ENCODE measurements at places on chromosomes 12 and 14.

GRCh38 chr12:69866698-69867097 lies 41.7 kb downstream of the MYRFL start:
- DNase-seq = no peak

GRCh38 chr14:82861313-82861712 lies 1327.7 kb upstream of the SEL1L start:
- DNase-seq = no peak

GRCh38 chr14:68395604-68396003 lies 397.3 kb downstream of the ZFP36L1 start:
- DNase-seq = no peak

DNA sequence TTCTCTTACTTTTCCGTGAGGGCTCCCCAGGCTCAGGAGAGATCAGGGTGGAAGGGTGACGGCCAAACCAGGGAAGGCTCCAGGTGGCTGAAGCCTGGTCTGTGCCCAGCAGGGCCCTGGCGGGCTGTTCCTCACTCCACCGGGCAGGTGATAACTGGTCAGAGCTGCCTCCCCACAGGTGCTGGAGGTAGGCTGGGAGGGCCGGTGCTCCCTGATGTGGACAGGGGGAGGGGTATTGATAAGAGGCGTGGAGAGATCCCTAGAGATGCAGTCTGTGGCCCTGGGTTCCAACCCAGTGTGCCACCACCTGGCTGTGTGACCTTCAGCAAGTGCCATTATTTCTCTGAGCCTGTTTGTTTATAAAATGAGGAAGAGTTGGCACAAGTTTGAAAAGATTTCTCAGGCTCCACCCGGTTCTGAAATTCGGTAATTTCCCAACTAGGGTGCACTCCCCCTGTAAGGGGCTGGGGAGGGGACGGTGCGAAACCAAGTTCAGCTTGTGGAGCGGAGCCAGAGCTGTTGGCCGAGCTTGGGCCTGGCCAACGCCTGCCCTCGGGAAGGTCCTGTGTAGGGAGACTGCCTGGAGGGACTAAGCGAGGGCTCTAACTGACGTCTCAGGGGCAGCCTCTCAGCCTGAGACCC lies 1.0 kb upstream of the NR4A1 start:
- DNase-seq = no peak

DNA sequence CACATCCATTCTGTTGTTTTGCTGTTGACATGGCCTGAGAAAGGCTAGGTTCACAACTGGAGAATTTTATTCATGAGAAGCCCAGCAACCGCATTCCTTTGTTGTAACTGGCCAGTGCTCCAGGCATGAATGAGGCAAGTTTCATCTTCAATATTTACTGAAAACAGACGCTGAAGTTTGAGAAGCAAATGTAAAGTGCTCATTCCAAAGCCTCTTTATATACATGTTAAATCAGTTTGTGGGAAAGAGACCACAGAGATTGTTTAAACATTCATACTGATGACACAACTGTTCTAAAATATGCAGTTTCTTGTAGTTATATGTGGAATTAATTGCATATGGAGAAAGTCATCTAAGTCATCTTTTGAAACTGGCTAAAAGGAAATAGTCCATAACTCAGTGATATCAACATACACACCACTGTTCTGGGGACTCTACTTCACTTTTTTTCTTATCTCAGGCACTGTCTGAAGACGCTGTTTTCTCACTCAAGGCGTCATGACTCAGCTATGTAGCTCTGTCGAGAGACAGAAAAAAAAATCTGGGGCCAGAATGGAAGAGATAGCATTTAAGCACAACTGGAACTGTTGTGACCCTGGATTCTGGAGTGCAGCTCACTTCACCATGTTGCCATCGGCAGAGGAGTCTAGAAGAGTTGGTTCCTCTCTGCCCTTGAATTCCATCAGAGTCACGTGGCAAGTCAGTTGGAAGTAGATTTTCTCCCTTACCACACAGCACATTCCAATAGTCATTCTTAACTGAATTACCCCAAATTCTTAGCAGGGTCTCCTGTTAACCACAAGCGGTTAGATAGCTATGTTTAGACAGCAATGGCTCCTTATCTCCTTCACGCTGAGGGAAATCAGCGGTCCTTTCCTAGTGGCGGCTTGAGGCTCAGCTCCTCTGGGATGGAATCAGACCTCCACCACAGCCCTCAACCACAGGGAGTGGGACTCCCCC lies 258.4 kb upstream of the HMGA2 start:
- DNase-seq = no peak

DNA sequence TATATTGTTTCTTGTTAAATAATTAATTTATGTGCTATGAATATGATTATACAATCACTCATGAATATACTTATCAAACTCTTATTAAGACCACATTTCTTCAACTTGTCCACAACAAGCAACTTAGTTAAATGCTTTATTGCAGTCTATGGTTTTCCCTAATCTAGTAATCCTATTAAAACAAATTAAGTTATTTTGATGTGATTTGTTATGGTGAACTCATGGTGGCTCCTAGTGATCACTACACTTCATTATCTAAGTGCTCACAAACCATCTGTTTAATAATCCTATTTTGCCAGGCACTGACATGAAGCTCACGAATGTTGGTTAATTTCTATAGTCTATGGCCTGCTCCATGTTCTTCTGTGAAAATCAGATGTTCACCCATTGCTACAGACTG lies 42.9 kb downstream of the INSM2 start:
- DNase-seq = no peak

GRCh38 chr14:69489495-69489894 lies 5.0 kb downstream of the PLEKHD1 start:
- DNase-seq = no peak

DNA sequence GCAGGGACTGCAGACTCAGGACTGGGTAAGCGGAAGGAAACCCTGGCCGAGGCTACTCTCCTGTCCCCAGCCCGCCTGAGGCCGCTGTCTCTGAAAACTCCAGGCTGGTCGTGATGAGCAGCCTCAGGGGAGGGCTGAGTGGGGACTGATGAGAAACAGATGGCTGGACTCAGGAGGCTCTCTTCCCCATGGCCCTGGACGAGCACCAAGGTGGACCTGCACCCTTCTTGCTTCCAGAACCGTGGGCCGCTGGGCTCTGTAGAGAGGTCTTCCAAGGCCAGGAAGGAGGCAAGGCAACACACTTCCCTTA lies 1.1 kb downstream of the TEX22 start:
- no peak for DNase-seq

GRCh38 chr14:70601162-70601561 lies 707 bp upstream of the MED6 start:
- DNase-seq = no peak

- no peak for DNase-seq
Observed at GRCh38 chr12:127785540-127785939, 481.4 kb upstream of the TMEM132C start.

- no peak for DNase-seq
Observed at GRCh38 chr14:43438056-43438455, 1069.0 kb downstream of the FSCB start.

DNA sequence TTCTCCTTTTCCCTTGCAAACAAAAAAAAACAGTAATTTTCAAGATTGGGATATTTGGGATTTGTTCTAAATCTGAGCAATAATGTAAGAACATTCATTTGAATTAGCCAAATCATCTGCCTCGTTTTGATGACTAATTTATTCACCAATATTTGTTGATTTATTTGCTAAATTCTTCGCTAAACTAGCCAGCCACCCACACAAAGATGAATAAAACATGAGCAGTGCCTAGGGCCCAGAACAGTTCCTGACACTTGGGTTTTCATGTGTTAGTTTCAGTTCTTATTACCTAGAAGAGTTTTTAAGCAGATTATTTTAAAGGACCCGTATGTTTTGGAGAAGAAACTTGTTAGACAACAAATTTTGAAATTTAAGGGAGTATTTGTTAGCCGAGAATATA lies 1.4 kb downstream of the ETNK1 start:
- DNase-seq = peak; percentile 16

GRCh38 chr14:64506721-64507120 lies 2.2 kb downstream of the ZBTB1 start:
- no peak for DNase-seq

- no peak for DNase-seq
Observed at GRCh38 chr12:49028666-49029275, 10.2 kb upstream of the PRKAG1 start.

DNA sequence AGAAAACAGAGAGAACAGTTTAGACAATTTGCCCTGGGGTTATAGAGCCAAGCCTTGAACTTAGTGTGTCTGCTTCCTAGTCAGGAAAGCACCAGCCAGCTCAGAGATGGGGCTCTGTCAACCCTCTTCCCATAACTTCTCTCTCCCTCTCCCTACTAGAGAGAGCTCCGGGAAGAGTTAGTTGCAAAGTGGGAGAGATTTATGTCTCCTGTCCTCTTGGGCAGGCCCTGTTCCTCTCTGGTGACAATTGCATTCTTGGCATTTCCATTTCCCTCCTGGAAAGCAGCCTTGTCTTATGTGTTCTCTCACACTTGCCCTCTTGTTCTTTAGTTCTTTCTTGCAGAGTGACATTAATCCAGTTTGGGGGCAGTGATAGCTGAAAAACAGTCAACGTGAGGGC lies 42.1 kb upstream of the TUNAR start:
- no peak for DNase-seq

All from activated T-cell treated with anti-CD3 and anti-CD28 coated beads, Interleukin-2, amount 50 U/mL, for 72 hours (primary cell).